ENCODE measurements at places on chromosomes 5 and 9.

DNA sequence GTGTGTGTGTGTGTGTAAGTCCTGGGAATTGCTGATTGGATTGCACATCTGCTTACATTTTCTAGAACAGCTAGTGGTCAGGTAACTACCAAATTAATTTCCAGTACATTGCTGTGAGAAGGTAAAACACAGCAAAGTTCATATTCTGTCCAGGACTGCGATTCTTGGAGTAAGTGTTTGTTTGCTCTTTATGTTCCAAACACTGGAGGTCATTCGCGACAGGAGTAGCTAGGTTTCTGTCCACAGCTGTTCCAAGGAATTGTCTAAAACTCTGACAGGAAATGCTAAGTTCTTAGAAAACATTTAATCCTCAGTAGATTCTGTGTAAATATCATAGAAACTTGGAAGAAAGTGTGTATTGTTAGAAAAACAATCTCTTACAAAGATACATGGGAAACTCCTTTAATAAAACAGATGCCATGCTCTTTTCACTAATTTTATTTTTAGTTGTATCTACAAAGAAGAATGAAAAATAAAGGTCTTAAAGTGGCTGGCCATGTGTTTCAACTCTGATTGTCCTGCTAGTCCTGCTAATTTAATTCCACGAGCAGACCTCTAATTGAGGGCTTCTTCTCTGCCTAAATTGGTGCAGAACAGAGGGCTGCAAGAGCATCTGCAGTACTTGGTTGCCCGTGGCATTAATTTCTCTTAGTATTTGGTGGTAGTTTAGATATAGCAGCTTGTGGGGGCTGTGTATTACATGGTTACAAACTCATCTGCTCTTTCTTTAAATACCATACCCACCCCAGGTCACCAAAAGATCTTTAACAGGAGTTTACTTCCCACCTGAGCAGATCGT lies 464.5 kb downstream of the RASEF start:
- DNase-seq, result no peak

- no peak for DNase-seq
Observed at GRCh38 chr9:27247756-27248155, 49.2 kb downstream of the EQTN start.

DNA sequence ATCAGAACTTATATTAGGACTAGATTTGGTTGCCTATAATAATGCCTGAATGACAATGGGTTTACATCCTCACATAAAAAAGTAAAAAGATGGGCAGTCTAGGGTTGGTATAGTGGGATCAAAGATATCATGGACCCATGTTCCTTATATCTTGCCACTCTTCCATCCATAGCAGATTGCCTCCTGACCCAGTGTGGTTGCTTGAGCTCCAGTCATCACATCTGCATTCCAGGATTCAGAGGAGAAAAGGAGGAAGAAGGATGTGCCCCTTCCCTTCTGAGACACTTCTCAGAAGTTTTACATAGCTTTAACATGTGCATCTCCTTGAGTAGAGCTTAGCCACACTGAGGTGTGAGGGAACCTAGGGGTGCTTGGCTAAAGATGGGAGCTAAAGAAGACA lies 22.9 kb downstream of the RALGPS1 start:
- DNase-seq, result no peak

DNA sequence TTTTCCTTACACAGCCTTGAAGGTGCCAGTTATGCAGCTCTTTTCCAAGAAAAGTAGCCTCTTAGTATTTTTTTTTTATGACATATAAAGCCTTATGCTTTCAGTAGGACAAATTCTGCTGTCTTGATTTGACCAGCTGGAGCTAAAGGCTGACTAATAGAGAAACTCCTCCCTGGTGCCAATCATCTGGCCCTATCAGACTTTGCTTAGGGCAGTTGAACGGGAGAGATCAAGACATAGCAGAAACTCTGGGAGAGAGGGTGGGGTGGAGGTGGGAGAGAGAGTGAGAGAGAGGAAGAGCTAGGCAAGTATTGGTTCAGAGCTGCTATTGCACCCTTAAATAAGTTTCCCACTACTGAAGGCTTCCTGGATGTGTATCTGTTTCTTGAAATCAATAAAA lies 100.2 kb downstream of the SEC61B start:
- no peak for DNase-seq

DNA sequence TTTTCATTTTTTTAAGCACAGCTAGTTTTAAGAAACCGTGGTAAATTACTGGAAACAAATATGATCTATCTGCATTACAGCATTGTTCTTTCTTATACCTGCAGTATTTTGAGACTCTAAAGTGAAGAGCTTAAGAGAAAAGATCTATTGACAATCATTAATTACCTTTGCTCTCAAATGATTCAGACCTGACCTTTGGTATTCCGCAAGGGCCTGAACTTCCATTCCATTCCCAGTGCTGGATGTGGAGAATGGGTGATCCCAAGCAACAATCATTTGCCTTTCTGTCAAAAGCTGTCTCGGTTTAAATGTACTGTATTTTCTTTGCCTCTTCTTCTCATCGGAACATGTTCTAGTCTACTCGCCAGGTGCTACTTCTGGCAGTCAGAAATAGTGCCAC lies 18.9 kb downstream of the NREP start:
- DNase-seq, result no peak

DNA sequence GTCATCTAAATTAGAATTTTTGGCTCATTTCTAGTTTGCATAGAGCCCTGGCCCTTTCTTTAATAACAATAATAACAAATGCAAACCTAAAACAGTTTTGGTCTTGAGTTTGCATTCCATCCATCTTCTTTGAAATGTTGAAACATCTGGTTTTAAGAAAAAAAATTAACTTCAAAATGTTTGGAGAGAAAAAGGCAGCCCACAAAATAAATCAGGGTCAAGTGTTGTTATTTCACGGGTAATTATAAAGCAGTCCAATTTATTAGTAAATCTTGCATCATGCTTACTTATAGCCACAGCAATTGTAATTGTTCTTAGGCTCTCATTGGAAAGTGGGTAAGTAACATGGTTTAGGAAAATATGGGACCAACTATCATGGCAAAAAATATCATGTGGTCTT lies 247.0 kb upstream of the MEF2C start:
- DNase-seq, result no peak

GRCh38 chr5:1292139-1292538 lies 2.7 kb downstream of the TERT start:
- DNase-seq, result no peak

DNA sequence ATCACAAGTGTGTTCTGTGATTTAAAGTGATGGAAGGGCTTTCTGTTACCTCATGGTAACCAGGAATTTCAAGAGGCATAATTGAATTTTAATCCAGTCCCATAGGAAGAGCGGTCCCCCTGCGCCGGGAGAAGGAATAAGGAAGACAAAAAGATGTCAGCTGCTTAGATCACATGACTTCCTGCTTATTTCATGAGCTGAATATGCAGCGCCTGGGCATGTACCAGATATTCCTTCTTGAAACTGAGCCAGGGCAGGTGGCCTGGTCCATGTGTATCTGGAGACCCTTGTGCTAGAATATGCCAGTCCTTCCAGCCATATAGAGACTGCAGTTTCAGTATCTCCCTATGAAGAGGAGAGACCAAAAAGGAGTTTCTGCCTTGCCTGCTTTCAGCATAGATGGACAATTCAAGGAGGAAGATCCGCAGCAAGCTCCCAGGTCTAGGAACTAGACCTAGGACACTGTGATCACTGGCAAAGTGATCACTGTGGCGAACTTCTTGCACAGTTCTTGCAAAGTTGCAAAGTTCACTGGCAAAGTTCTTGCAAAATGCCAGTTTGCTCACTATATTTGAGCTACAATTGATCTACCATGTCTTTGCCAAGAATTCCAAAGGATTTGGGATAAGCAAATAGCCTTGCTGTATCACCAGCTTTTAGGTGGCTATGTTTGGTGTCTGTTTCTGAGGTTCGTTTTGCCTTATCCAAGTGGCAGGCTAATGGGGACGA lies 102.9 kb upstream of the PHYKPL start:
- DNase-seq, result no peak

GRCh38 chr5:138449501-138450239 lies 10.8 kb downstream of the REEP2 start:
- DNase-seq, result peak; percentile 89

GRCh38 chr9:31492229-31492628 lies 892.2 kb upstream of the ACO1 start:
- no peak for DNase-seq

DNA sequence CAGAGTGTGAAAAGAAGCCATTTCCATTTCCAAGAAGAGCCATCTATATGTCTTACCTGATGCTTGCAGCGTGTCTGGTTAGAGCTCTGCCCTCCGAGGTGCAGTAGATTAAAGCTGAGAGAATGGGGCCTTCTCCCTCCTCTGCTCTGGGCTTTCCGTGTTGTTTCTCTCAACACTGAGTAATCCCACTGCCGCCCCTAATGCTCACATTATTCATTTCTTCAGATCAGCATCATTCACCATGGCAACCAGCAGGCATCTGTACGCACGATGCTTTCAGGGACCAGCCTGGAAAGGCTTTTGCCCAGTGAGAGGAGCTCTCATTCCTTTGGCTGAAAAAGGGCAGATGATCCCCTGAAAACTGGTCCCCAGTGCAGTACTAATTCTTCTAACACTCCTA lies 79.6 kb downstream of the CYFIP2 start:
- DNase-seq, result no peak

- DNase-seq, result no peak
Observed at GRCh38 chr5:180133971-180134508, 62.5 kb upstream of the RNF130 start.

GRCh38 chr9:100150214-100150613 lies 51.2 kb downstream of the INVS start:
- no peak for DNase-seq

GRCh38 chr5:102627315-102627714 lies 127.8 kb upstream of the PAM start:
- no peak for DNase-seq

DNA sequence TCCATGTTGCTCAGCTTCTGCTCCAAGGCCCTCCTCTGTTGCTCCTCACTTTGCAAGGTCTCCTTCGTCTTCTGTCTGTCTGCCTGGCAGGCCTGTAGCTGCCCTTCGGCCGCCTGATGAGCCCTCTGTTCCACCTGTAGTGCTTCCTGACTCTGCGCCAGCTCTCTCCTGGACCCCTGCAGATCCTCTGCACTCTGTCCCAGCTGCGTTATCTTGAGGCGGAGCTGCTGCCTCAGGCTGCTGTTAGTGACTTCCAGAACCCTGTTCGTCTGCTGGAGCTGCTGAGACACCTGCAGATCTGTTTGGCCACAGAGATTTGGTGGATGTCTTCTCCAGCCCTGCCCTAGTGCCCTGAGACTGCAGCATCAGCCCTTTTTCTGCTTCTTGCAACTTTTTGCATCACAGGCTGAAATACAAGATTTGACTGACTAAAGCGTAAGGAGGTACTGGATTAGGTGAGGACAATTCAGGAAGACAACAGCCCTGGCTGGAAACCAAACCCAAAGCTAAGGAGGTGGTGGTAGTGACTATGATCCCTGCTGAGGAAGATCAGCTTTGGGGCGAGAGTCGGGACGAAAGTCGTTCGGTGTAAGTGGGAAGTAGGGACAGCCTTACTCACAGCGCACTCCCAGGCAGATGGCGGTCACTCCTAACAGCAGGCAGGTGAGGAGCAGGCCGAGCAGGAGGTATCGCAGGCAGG lies 2.1 kb downstream of the CD72 start:
- no peak for DNase-seq

DNA sequence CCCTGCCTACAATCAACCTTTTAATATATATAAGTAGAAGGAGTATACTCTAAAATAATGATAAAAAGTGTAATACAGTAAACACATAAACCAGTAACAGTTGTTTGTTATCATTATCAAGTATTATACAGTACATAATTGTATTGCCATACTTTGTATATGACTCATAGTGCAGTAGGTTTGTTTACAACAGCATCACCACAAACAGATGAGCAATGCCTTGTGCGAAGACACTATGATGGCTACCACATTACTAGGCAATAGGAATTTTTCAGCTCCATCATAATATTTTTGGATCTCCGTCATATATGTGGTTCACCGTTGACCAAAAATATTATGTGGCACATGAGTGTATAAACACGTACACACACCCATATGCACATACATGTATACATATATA lies 69.7 kb upstream of the APC start:
- no peak for DNase-seq

DNA sequence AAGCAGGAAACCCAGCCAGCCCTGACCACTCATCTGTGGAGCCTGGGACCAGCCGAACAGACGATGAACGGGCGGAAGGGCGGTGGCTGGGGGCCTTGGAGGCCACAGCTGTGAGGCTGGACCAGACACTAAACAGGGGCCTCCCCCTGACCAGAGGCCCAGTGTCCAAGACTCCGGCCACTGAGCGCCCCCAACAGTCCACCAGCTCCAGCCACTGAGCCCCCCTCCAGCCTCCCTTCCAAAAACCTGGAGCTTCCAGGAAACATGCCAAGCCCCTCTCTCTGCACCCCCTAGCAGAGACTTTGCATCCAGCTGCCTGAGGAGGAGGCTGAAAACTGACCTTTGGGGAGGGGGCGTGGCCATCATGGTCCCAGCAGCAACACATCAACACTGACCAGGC lies 23.2 kb downstream of the CNTFR start:
- no peak for DNase-seq

DNA sequence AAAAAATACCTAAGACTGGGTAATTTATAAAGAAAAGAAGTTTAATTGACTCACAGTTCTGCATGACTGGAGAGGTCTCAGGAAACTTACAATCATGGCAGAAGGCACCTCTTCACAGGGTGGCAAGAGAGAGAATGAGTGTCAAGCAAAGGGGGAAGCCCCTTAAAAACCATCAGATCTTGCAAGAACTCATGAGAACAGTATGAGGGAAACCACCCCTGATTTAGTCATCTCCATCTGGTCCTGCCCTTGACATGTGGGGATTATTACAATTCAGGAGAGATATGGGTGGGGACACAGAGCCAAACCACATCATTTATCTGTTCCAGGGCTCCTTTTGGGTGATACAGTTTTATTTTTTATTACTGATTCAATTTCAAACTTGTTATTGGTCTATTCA lies 23.2 kb upstream of the ADAMTS16 start:
- DNase-seq, result no peak

GRCh38 chr9:33153666-33154065 lies 13.5 kb downstream of the B4GALT1 start:
- no peak for DNase-seq

GRCh38 chr5:41598011-41598410 lies 87.6 kb upstream of the PLCXD3 start:
- no peak for DNase-seq

DNA sequence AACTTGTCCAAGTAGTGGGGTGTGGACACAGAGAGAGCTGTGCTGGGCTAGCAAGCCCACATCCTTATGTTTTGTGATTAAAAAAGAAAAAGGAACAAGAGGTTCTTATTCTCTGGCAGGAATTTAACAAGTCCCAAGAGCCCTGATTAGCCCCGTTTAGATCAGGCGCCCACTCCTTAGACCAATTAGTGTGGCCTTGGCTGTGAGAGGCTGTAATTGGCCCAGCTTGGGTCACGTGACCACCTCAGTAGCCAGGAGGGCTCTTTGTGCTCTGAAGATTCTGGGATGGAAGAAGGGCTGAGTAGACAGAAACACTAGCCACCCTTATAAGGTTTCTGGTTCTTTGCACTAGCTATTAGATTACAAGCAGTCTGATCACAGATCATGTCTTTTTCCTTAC lies 31.1 kb downstream of the GCNT4 start:
- DNase-seq, result no peak

DNA sequence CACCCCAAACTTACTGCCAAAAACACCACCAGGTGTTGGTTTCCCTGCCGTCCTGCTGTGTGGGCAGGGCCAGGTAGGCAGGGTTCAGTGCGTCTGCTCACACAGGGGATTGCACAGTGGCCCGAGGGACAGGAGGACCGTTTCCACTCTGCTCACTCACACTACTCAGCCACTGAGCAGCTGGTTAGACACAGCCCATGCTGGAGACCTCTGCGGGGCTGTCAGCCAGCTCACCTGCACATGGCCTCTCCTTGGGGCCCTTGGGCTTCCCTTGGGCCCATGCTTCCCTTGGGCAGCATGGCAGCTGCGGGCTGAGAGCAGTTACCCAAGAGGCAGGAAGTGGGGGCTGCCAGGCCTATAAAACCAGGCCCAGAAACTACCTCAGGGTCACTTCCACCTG lies 79.0 kb downstream of the SYK start:
- no peak for DNase-seq
